Mammary epithelial cell (primary cell): ENCODE measurements at places on chromosomes 5 and 9.

DNA sequence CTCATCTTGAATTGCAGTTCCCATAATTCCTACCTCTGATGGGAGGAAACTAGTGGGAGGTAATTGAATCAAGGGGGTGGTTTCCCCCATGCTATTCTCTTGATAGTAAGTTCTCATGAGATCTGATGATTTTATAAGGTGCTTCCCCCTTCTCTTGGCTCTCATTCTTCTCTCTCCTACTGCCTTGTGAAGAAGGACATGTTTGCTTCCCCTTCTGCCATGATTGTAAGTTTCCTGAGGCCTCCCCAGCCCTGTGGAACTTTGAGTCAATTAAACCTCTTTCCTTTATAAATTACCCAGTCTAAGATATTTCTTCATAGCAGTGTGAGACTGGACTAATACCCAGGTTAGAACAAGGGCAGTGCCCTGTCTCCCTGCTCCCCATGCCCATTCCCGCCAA lies 7.5 kb upstream of the TRIO start:
- DNase-seq = no peak

DNA sequence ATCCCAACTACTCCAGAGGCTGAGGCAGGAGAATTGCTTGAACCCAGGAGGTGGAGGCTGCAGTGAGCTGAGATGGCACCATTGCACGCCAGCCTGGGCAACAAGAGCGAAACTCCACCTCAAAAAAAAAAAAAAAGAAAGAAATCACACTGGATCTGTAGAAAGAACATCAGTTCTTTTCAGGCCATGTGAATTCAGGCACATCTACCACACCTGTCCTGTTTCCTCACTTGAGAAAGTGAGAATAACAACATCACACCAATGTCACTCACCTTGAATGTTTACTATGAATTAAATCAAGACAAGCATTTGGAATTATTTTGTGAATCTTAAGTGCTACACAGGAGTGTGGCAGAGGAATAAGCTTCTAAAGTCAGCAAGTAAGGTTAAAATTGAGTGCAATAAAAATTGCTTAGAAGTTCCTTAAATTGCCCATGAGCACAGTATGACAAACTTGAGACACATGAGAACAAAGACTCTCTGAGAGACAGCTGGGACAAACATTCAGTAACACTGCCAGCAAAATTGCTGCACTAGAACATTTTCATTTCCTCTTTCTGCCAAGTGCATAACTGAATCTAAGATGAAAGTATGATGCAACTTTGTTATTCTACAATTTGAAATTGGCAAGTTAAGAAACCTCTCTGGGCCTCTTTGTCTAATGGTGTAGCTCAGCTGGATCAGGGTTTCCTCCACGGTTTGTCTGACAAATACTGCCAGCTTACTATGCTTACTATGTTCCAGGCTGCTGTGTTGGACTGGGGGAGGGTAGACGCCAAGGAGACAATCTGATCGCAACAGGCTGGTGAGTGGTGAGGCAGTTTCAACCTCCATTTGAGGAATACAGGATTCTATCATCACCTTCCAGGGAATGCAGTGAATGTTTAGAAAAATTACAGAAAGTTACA lies 1.9 kb upstream of the RIC1 start:
- DNase-seq = peak; percentile 64

DNA sequence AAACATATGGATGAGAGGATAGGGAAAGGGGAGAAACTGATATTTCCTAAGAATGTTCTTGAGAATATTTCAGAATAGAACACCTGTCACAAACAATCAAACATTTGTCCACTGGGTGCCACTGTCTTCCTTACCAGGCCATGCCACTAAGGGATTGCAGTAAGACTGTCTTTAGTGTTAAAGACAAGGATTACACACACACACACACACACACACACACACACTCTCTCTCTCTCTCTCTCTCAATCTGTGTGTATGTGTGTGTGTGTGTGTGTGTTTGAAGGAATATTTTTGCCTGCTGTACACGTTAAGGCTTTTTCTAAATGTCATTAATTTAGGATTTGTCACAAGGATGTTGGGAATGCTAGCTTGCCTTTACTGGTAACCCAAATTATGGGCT lies 54.4 kb downstream of the CCDC192 start:
- peak; percentile 53 for DNase-seq

DNA sequence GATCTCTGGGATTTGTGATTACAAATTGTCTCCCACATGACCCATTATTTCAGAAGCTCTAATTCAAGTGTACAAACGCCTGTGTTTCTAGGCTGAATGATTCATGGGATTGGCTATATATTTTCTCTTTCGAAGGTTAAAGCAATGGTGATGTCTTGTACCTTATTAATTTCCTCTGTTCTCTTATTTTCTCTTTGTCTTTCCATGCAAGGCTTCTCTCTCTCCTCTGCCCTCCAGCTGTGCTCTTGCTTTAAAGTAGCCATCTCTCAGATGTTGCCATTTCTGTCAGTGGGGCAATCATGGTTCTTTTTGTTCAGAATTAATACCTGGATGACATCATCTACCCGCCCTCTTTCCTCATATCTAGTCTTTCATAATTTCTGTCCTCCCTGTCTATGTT lies 184.3 kb upstream of the ATP10B start:
- no peak for DNase-seq

DNA sequence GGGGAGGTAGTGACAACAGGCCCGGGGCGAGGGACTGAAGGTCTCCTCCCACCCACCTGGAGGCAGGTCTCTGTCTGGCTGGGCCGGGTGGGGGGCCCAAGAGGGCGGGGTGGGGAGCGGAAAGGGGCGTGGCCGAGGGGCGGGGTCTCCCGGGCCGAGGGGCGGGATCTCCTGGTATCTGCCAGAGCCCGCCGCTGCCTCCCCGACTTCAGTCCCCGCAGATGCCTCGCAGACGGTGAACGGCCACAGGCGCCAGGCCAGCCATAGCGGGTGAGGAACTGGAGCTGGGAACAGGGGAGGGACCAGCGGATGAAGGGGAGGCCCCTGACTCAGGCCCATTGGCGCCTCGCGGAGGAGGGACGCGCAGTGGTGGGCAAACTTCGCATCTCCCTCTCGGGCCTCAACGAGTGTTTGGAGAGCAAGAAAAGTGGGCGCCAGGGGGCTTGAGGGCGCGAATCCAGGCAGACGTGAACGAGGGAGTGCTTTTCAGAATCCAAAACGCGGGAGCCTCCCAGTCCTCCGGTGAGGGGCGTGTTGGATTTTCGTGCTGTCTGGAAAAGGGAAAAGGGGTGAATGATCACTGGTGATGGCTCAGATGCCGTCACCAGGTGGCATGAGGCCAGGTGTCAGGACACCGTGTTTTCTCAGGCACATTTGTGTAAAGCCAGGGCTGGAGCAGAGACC lies at the start of gene ADGRD2:
Gene ADGRD2 (plus strand): TSS at position 211 of the 684 bp plus-strand sequence. CDS start 1,216 bp downstream, outside the sequence.
- DNase-seq = no peak

DNA sequence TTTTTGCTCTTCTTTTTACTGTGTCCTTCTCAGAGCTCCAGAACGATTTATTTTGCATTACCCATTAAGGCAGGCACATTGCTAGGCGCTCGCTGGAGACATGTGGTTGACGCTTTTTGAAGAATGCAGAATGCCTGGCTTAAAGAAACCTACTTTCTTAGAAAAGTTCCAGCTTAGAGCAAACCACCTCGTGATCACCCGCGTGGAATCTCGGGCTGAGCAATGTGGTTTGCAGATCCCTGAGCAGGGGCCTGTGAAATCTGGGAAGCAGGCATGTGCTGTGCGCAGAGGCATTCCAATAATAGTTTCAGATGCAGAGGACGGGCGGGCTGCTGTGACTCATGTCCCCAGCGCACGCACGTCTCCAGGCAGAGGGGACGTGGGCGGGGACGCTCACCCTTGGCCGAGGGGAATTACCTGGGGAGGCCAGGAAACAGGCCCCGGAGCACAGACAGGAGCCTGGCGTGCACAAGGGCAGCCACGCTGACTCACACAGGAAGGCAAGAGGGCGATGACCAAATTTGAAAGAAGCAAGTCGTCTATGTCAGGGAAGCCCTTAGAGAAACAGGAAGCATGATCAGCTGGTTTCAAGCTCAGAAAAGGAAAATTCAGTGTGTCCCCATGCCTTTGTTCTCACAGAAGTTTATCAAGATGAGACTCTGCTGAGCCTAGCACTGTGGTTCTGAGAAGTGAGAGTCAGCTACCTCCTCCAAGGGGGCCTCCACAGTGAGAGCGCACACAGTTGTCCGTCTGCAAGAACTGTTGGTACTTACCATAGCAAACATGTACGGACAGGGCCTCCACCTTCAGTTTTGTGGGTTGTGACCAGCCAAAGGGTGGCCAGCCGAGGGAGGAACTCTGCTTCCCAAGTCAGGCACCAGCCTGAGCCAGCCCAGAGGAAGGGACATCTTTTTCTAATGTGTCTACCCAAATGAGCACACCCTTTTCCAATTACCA lies 218.6 kb downstream of the PIK3R1 start:
- peak; percentile 100 for DNase-seq
